ENCODE measurements at places on chromosomes 11 and 22. TPM values are rescaled to one million over a fixed set of nuclear protein-coding genes. Genes with fewer than 3 reads are reported as not detected.

The GGT5 gene
- 1.9 TPM for total RNA-seq

The UPK2 gene
- 0.77 TPM for total RNA-seq

The PNPLA3 gene
- total RNA-seq, result 0.69 TPM

The PSMA1 gene
- total RNA-seq, result 189 TPM

The TRIM49 gene
- total RNA-seq, result not detected

The CLMP gene
- total RNA-seq, result 35.9 TPM

The OR8G5 gene
- total RNA-seq, result not detected

The CHST1 gene
- total RNA-seq, result 1.2 TPM

The ASCL2 gene
- total RNA-seq, result not detected

All from A549 treated with CpdA at 1 μM for 4 hours (cell line).